Amniotic stem cell (primary cell): ENCODE measurements at places on chromosomes 3 and 15.

DNA sequence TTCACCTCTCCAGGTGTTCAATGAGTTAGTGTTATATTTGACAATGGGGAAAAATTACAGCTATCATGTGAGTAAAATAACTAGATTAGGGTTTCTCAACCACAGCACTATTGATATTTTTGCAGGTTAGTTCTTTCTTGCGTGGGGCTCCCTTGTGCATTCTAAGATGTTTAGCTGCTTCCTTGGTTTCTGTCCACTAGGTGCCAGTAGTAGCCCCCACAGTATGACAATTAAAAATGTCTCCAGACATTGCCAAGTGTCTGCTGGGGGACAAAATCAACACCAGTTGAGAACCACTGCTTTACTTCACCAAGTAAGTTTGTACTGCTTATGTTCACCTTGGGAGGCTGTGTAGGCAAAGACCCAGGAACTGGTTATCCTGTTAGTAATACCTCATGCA is 618.7 kb downstream of the EDEM1 start:
- DNase-seq, result no peak

DNA sequence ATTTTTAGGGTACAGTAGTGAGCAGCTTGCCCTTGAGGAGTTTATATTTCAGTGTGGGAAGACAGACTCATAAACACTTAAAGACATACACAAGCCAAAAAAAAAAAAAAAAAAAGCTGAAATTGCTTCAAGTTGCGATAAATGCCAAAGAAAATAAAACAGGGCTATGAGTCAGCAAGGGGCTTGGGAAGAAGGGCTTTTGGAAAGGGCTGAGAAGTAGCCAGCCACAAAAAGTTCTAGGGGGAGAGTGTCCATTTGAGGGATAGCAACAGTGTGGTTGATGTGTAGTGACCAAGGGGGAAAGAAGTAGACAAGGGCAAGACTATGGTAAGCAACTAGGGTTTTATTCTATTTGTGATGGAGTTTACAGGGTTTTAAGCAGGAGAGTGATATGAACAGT is 185.5 kb downstream of the ADAMTS9 start:
- no peak for DNase-seq

GRCh38 chr3:38985581-38985980 is 66.2 kb downstream of the SCN11A start:
- no peak for DNase-seq

DNA sequence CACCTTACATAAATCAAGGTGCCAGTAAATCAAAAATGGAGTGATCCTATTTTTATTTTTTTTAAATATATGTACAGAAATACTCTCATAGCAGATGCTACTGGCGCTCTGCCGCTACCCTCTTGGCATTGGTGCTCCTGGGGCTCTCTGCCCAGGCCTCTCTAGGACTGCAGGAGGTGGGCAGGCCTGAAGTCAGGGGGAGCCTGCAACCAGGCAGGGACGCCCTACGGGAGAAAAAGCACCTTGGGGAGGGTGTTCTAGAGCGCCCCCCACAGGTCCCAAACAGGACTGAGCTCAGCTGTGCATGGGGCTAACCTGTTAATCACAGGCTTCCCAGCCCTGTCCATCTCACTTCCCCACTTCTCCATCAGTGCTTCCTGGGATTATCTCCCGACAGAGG is 192.5 kb downstream of the SHQ1 start:
- no peak for DNase-seq

- DNase-seq, result no peak
Observed at GRCh38 chr3:103657756-103658155, 1222.9 kb downstream of the ZPLD1 start.

DNA sequence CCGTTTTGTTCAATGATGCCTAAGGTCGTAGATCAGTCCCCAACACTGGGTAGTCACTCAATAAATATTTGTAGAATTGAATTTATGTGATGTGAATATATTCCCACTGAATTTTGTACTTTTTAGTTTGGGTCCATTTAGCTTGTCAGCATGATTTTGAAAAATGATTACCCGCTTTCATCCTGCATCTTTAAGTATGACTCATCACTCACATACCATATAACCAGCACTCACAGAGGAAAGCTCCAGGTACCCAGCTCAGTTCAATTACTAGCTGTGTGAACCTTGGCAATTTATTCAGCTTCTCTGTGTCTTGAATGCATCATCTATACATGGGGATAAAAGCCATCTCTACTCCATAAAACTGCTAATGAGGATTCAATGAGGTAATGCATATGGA is 2.2 kb upstream of the MLF1 start:
- DNase-seq, result no peak

DNA sequence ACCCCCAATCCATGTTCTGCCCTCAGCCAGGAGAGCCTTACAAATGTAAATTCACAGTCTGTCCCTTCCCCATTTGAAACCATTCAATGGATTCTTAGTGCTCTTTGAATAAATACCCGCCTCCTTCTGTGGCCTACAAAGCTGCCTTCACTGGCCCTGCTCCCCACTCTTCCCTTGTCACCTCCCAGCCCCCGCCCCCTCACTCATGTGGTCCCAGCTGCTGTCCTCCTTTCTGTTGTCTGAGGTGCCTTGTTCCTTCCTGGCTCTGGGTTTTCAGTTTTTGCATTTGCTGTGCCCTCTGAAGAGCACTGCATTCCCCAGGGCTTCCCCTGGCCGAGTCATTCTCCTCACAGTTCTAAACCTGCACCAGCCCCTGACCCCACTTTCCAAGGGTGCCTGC is 3.2 kb downstream of the EFCAB12 start:
- DNase-seq, result no peak

DNA sequence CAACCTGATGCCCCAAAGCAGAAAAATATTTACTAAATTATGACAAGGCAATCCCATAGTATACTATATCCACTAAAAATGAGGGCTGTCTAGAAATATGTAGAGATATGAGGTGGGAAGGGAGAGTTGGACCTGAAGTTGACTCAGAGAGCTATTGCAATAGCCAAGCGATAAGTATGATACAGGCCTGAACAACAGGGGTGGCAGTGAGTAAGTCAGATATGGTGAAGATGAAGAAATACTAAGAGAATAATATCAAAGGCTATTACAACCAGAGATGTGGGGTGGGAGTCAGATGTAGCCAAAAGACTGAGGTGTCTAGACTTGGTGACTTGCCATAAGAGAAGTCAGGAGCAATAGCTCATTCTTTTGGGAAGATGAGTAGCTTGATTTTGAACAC is 9.2 kb downstream of the HSPBAP1 start:
- no peak for DNase-seq

- peak; percentile 34 for DNase-seq
Observed at GRCh38 chr3:14391033-14391432, 11.4 kb upstream of the SLC6A6 start.

GRCh38 chr3:47347217-47347801 is 33.5 kb upstream of the PTPN23 start:
- no peak for DNase-seq

DNA sequence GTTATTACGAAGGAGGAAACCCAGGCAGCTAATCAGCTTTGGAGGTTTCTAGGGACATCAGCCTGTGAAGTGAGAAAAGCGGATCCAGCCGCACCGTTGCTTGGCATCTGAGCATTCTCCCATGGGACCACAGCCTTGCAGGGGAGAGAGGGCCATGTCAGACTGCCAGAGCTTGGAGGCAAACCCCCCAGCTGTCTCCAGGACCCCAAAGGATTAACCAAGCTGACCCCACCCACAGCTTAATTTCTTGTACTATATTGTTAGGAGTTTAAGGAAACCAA is 5.1 kb downstream of the IGDCC3 start:
- DNase-seq, result no peak

- no peak for DNase-seq
Observed at GRCh38 chr15:98126326-98127085, 166.0 kb downstream of the ARRDC4 start.

- peak; percentile 50 for DNase-seq
Observed at GRCh38 chr3:157436583-157437291, at the start of gene PTX3. TSS of gene PTX3 (plus strand) at chr3:157436850. CDS start at chr3:157436934, 84 bp downstream.

- DNase-seq, result no peak
Observed at GRCh38 chr3:51137715-51138114, 247.4 kb upstream of the MANF start.

GRCh38 chr3:62954580-62954979 is 79.4 kb upstream of the CADPS start:
- DNase-seq, result no peak

DNA sequence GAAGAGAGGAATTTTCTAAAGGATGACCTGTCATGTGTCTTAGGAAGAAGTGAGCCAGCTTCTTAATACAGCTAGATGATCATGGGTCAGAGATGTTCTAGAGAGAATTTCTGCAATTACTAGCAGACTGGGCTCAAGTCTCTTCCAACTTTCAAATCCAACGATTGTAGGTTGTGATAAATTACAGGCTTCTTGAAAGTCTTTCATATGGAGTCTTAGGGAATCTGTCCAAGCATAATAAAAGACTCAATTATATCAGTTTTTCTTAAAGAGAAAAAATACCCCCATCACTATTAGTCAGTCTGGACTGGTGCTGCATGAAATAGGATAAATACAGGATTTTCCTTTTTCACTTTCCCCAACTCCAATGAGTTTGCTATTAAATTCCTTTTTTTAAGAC is 59.1 kb downstream of the DRD3 start:
- DNase-seq, result no peak

GRCh38 chr3:146124126-146124801 is 36.7 kb downstream of the PLOD2 start:
- no peak for DNase-seq

- DNase-seq, result no peak
Observed at GRCh38 chr3:150751781-150752263, 11.1 kb downstream of the SIAH2 start.

DNA sequence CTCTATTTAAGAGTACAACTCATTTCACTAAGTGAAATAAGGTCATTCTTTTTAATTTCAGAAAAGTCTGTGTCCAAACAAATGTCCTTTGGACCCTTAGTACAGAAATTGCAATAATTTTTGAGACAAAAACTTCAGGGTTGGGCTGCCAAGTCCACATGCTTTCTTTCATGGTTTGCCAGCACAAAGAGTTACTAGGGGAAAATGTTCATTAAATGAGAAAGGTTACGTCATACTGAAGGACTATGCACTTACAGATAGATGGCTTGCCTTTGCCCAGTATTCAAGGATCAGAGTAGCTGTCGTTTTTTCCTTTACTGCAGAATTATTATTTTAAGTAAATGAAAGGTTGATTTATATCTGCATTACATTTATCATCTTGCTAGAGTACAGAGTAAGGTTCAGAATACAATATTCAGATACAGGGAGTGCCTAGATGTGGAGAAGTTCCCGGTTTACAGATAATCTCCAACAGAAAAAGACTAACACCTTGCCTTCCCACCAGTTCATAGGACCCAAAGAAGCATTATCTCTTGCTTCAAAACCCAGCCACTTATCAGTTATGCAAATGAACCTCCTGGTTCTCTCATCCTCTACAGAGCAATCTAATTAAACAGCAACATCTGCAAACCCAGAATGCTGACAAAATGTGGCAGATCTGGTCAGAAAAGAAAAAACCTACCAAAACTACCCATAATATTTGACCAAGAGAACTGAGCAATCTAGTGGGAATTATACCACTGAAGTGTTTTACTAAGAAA is 179.3 kb downstream of the FRMD5 start:
- no peak for DNase-seq
